Stimulated activated CD8-positive, alpha-beta memory T cell treated with anti-CD3 and anti-CD28 coated beads, Interleukin-4, amount 100 ng/mL, for 4 hours (primary cell): ENCODE measurements at places on chromosomes 12 and 14.

GRCh38 chr14:51258280-51258679, 18.2 kb downstream of the TMX1 start:
- DNase-seq, result no peak

GRCh38 chr14:64646103-64646502, 58.1 kb upstream of the PLEKHG3 start:
- DNase-seq, result no peak

DNA sequence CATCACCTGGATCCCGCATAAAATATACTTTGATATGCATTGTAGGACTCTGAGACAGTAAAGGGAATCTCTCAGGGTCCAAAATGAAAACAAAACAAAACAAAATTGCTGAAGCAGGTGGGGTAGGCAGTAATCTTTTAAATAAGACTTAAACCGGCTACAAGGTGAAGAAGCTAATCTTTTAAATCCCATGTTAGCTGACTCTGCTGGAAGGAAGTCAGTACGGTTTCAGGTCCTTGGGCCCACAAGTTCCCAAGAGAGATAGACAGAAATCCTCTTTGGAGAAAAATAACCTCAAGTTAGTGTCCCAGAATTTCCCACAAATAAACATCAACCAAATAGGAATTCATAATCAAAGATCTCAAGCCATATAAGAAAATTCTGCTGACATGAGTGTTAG, 5.0 kb upstream of the EPS8 start:
- DNase-seq, result no peak

GRCh38 chr14:101075025-101075800, 171.7 kb upstream of the RTL1 start:
- no peak for DNase-seq

DNA sequence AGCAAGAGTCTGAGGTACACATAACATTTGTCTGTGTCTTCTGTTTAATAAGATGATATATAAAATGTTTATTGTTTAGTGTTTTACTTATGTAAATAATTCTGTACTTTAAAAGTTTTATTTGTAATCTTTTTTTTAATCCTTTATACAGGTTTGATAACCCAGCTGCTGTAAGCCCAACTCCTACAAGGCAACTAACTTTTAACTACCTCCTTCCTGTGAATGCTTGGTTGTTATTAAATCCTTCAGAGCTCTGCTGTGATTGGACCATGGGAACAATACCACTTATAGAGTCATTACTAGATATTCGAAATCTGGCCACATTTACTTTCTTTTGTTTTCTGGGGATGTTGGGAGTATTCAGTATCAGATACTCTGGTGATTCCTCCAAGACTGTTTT, 24.1 kb downstream of the TMTC3 start:
- no peak for DNase-seq

- no peak for DNase-seq
Measured at GRCh38 chr12:15001733-15002382, 29.0 kb downstream of the PDE6H start.

- DNase-seq, result no peak
Measured at GRCh38 chr12:101045486-101046464, 164.3 kb downstream of the SLC5A8 start.

DNA sequence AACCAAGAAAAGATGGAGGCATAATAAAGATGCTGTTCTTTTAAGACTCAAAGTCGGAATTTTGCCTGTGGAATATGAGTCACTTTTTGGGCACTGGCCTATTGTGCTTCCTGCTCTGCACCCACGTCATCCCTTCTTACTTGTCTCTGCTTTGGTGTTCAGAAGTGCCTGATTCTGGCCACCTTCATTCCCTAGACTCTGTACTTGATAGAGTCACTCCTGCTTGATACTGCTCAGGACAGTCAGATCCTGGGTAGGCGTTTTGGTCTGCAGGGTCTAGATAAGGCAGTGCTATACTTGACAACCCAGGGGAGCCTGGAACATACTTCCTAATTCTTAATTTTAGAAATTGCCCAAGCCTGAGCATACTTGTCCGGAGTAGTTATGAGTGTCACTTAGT, 1.9 kb downstream of the LRRK2 start:
- DNase-seq, result no peak

DNA sequence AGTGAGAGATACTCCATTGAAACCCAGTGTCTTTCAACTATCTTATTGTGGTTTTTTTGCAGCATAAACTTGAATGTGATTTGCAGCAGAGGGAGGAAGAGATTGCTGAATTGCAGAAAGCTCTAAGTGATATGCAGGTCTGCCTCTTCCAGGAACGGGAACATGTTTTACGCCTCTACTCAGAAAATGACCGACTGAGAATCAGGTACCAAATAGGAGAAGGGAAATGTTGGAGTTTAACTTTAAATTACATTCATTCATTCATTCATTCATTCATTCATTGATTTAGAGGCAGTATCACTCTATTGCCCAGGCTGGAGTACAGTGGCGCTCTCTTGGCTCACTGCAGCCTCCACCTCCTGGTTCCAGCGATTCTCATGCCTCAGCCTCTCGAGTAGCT, 17.0 kb downstream of the CCDC77 start:
- no peak for DNase-seq

GRCh38 chr14:104151566-104152245, 13.3 kb downstream of the KIF26A start:
- DNase-seq, result no peak

DNA sequence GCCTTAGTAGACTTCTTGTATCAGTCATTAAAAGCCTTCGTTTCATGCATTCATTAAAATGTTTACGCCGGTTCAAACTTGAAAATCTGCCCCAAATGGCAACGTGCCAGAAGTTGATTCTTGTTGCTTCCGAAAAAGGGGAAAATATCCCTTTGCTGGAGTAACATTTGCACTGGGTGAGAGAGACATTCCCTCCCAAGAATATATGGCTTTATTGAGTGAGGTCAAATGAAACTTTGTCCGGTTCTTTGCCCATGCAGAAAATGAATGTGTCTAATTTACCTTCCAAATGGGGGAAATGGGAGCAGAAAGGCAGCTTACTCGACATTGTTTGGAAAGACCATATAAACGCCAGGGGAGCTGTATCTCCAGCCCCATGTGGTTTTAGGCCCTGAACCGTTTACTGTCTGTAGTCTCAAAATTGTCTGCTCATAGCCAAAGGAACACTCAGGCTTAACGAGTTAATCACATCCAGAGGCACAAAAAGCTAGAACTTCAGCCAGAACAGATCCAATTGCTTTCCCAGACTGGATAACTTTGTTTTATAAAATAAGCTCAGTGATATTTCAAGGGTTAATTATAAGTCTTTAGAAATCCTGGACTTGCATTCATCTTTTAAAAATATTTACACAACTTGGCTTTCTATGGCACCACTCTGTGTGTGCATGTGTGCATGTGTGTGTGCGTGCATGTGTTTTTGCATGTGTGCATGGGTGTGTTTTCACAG, 2.9 kb upstream of the EMP1 start:
- DNase-seq, result no peak

DNA sequence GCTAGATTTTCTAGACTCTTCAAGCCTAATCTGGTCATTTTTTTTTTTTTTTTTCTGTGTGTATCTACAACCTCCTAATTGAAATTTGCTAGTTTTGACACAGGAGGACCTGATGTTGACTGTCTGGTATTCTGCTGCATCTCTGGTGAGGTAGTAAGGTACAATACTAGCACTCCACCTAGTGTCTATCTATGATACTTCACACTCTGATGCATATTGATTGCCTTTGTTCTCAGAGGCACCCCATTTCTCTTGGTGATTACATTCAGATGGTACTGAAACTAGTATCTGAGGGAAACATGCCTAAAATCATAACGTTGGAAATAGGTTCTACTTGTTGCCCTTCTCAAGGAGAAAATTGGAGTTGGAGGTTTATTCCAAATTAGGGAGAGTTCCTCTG, 930.5 kb upstream of the NOVA1 start:
- DNase-seq, result no peak

DNA sequence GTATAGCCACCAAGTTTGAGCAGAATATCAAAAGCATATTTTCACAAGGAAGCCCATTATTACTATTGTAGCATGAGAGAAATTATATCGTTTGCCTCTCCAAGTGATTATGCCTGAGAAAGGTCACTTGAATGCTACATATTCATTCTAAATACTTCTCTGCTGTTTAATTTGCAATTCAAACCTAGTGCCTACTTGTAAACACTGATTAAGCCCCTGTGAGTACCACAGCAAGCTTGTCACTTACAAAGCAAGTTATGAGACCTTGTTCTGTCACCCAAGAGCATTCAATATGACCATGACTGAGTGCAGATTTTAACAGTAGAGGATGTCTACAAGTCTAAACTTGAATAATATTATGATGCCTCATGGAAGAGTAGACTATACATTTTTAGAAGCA, 124.7 kb upstream of the SSTR1 start:
- no peak for DNase-seq

DNA sequence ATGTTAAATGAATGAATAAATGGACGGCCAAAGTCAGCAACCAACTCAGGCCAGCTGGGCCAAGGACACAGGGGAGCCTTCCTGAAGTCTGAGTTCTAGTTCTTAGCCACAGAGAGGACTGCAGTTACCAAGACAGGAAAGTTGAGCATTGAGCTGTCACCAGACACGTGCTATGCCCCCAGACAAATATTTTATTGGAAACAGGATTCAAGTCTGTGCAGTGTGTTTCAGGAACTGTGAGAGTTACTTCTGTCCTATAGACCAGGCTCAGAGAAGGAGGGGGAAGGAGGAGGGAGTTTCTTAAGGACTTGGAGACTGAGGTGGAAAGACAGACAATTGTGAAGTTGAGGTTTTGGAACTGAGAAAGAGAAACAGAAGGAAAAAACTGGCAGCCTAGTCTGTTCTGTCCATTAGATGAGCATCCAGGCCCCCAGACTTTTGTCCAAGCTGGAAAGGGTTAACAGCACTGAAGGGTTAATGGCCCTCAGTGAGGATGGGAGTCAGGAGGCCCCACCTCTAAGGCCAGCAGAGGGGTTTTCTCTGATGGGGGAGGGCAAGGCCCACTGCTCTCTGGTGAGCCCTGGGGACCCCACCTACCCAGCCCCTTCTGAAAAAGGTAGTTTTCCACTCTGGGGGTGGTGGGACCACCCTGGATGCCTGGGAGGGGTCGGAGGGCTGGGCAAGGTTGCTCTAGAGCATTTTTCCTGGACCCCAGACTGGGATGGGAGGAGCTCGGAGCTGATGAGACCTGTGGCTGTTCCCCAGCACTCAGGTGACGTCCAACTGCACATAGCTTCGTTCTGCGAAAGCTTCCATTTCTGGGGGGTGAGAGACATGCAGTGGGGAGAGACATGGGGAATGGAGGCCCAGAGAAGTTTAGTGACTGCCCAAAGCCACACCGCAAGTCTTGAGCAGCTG, 6.9 kb upstream of the CMKLR1 start:
- DNase-seq, result no peak

- DNase-seq, result no peak
Measured at GRCh38 chr14:76293221-76293620, 82.7 kb upstream of the ESRRB start.

DNA sequence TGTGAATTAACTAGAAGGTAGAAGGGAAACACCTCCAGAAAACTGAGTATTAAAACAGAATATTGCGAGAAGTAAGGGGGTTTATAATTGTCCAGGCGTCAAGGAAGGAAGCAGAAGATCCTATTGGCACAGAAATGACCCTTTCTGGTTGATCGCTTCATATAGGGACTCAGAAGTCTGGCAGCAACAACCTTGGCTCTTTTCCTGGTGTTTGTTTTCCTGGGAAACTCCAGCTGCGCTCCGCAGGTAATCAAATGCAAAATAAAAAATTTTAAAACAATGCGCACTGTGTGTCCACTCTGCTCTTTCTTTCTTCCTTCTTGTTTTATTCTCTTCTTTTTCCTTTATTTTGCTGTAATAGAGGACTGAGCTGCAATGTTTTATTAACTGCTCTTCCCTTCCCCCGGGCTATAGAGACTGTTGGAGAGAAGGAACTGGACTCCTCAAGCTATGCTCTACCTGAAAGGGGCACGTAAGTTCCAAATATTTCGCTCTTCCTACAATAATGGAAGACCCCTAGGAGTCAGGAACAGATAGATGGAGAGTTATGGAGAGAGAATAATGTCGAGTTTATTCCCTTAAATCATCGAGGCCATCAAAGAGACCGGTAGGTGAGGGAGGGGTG, 737 bp downstream of the SPX start:
- no peak for DNase-seq

DNA sequence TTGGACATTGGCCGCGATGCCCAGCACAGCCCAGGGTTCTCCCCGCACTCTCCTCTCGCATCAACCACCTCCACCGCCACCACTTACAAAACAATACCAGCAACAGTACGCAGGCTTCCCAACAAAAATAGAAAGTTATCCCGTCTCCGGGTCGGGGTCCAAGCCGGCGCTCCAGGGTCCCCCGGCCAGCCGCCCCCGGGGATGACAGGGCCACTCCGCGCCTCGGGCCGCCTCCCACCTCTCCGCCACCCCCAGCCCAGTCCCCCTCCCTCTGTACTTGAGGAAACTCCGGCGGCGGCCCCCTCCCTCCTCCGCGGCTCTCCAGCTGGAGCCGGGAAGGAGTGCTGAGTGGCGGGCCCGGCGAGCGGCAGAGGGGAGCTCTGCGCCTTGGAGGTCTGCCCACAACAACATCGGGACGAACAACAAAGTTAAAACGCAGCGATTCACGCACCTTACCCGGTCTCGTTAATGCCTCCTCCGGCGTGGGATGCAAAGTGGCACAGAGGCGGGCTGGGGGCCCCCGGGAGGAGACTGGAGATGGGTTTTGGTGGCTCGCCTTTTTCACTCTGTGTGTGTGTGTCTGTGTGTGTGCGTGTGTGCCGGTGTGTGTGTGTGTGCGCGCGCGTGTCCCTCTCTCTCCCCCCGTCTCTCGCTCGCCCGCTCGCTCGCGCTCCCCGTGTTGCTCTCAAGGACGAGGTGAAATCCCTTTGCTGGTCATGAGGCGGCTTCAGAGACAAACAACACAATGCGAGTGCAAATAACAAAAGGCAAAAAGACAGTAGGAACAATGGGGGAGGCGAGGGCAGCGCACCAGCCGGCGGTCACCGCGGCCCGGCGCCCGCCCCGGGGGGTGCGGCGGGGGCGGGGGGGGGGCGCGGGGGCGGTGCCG, 386.8 kb downstream of the BCAT1 start:
- DNase-seq, result no peak

GRCh38 chr12:1474041-1474573, 120.3 kb downstream of the FBXL14 start:
- DNase-seq, result no peak

DNA sequence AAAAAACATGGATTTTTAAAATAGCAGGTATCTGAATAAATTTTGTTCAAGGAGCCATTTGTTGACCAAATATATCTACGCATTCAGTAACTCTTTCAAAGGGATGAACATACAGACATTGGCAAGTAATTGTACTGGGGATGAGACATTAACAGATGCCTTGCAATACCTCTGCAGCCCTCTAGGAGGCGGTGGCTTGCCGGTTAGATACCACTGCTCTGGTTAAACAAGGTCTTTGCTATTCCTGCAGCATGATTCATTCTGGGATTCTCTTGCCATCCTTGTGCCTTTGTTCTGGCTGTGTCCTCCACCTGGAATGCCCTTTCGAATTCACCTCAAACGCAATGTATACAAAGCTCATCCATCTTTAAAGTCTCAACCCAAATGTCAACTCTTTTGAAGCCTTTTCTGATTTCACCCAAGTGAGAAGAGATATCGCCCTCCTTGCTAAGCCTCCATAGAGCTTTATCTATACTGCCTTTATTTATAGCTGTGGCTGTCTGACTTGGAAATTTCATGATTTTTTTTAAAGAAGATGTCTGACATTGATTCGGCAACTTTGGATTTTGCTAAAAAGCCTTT, 131.0 kb upstream of the SRRM4 start:
- no peak for DNase-seq

GRCh38 chr12:26092346-26093105, 32.3 kb downstream of the BHLHE41 start:
- DNase-seq, result no peak
